Left lung (tissue), 14 donors: ENCODE measurements at places on chromosomes 2 and 18. TPM values are rescaled to one million over a fixed set of nuclear protein-coding genes. Genes with fewer than 3 reads are reported as not detected.

DNA sequence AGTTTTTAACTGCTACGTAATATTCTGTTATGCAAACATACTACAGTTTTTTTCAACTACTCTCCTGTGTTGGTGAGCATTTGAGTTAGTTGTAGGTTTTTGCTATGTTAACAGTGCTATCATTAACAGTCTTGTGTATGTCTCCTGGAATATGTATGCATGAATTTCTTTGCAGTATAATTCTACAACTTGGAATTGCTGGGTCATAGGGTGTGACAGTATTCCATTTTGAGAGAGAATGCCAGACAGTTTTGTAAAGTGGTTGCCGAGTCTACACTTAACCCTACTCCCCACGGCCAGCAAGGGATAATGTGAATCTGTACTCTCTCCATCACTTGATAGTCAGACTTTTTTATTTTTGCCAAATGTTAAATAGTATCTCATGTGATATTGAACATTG, 67.1 kb downstream of the MALT1 start:
- no peak for DNase-seq
- no peak overlapping the region for H3K4me3 ChIP-seq
- no peaks in the 10 kb centered on the region for H3K27me3 ChIP-seq

The SERPINB10 gene
- total RNA-seq, result 0.58 TPM

- no peaks in the 10 kb centered on the region for H3K4me1 ChIP-seq
- no peaks in the 10 kb centered on the region for H3K36me3 ChIP-seq
- DNase-seq, result no peak
Measured at GRCh38 chr2:71843391-71843850, 304.2 kb downstream of the CYP26B1 start.

DNA sequence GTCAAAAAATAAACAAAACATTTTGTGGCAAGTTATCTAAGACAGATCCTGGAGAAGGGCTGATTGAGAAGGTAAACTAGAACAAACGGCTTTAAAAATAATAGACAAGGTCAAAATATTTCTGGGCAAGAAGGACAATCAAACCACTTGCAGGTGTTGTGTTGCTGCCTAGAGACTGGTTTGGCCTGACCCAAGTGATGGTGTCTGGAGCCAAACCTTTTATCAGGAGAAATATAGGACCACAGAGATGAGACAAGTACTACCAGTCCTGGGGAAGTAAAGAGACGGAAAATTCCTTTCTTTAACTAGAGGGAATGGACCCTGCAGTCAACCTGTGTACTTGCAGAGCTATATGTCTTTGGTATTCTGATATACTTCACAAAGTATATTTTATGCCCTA, 44.2 kb downstream of the PLCL1 start:
- no peak for DNase-seq
- H3K36me3 ChIP-seq, result no peaks in the 10 kb centered on the region
- no peak overlapping the region for H3K4me3 ChIP-seq
- no peak overlapping the region for H3K27ac ChIP-seq
- no peaks in the 10 kb centered on the region for H3K27me3 ChIP-seq
- H3K4me1 ChIP-seq, result no peaks in the 10 kb centered on the region

The SERPINB12 gene
- not detected for total RNA-seq

GRCh38 chr2:237060534-237061312, 25.0 kb upstream of the COPS8 start:
- H3K27ac ChIP-seq, result no peak overlapping the region
- no peaks in the 10 kb centered on the region for H3K27me3 ChIP-seq
- no peaks in the 10 kb centered on the region for H3K36me3 ChIP-seq
- no peaks in the 10 kb centered on the region for H3K4me1 ChIP-seq

- H3K36me3 ChIP-seq, result no peaks in the 10 kb centered on the region
- H3K27me3 ChIP-seq, result no peaks in the 10 kb centered on the region
- H3K4me1 ChIP-seq, result no peaks in the 10 kb centered on the region
- no peak overlapping the region for H3K4me3 ChIP-seq
Measured at GRCh38 chr18:49041435-49042245, 90.9 kb upstream of the SMAD7 start.

- no peak for DNase-seq
- H3K4me1 ChIP-seq, result no peaks in the 10 kb centered on the region
- H3K36me3 ChIP-seq, result no peaks in the 10 kb centered on the region
Measured at GRCh38 chr18:48312066-48312465, 97.1 kb downstream of the ZBTB7C start.

GRCh38 chr2:119301413-119301812, 65.2 kb downstream of the C2orf76 start:
- no peaks in the 10 kb centered on the region for H3K27me3 ChIP-seq
- no peak overlapping the region for H3K4me3 ChIP-seq
- H3K27ac ChIP-seq, result no peak overlapping the region
- no peaks in the 10 kb centered on the region for H3K4me1 ChIP-seq
- no peak for DNase-seq

GRCh38 chr2:128774320-128775216, 455.9 kb upstream of the HS6ST1 start:
- no peak for DNase-seq
- H3K27ac ChIP-seq, result no peak overlapping the region
- no peaks in the 10 kb centered on the region for H3K4me1 ChIP-seq
- no peaks in the 10 kb centered on the region for H3K27me3 ChIP-seq
- H3K4me3 ChIP-seq, result no peak overlapping the region

DNA sequence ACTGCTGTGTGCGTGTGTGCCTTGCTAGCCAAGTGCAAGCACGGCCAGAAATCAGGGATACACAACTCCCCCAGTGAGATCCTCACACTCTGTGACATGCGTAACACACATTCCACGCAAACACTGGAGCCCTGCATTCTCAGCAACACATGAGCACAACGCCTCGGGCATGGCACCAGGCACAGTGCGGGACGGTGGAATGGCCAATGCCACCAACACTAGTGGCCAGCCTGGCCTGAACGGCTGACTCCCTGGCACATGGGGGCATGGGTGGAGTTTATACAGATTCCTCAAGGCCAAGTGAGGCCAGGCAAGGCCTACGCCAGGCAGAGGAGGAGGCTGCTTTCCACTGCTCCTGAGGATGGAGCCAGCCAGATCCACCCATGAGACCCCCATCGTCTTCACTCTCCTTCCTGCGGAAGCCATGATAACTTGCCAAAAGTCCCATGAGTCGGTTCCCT, 56.2 kb downstream of the ANKMY1 start:
- no peak overlapping the region for H3K27ac ChIP-seq
- DNase-seq, result peak; percentile 55
- H3K27me3 ChIP-seq, result no peaks in the 10 kb centered on the region
- H3K36me3 ChIP-seq, result peaks cover 32% of the 10 kb centered on the region
- no peak overlapping the region for H3K4me3 ChIP-seq

The CAPN14 gene
- total RNA-seq, result 0.26 TPM

DNA sequence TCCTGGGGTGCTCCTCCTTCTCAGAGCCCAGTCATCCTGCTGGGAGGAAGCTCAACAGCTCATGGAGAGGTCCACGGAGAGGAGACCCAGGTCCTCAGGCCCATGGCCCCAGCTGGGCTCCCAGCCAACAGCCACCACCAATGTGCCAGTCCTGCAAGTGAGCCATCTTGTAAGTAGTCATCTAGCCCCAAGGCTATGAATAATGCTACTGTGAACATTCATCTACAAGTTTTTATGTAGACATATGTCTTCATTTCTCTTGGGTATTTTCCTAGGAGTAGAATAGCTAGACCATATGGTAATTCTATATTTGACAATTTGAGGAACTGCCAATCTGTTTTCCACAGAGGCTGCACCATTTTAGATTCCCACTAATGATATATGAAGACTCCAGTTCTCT, 166.1 kb downstream of the MTCL1 start:
- no peaks in the 10 kb centered on the region for H3K36me3 ChIP-seq
- no peaks in the 10 kb centered on the region for H3K27me3 ChIP-seq
- DNase-seq, result no peak
- H3K4me1 ChIP-seq, result no peaks in the 10 kb centered on the region

DNA sequence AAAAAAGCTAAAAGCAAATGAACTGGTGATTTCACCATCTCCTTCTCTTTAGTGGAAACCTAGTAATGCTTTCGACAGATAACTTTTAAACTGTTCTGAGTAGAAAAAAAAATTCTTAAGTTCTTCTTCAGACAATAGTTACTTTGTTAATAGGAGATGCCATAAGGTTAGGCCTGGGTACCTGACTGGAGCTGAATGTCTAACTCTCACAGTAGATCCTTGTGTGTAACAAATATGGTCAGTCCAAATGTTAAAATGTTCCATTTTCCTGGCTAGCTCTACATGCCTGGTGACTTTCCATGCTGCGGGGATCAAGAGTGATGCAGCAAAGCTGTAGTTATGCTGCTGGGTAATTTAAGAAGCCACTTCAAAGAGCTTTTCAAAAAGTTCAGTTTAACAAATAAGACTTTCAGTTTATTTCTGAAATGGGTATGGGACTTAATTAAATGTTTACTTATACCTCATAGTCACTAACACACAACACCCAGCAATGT, 264.0 kb upstream of the SESTD1 start:
- no peak for DNase-seq
- H3K36me3 ChIP-seq, result no peaks in the 10 kb centered on the region
- H3K4me3 ChIP-seq, result no peak overlapping the region
- no peaks in the 10 kb centered on the region for H3K27me3 ChIP-seq
- no peaks in the 10 kb centered on the region for H3K4me1 ChIP-seq

DNA sequence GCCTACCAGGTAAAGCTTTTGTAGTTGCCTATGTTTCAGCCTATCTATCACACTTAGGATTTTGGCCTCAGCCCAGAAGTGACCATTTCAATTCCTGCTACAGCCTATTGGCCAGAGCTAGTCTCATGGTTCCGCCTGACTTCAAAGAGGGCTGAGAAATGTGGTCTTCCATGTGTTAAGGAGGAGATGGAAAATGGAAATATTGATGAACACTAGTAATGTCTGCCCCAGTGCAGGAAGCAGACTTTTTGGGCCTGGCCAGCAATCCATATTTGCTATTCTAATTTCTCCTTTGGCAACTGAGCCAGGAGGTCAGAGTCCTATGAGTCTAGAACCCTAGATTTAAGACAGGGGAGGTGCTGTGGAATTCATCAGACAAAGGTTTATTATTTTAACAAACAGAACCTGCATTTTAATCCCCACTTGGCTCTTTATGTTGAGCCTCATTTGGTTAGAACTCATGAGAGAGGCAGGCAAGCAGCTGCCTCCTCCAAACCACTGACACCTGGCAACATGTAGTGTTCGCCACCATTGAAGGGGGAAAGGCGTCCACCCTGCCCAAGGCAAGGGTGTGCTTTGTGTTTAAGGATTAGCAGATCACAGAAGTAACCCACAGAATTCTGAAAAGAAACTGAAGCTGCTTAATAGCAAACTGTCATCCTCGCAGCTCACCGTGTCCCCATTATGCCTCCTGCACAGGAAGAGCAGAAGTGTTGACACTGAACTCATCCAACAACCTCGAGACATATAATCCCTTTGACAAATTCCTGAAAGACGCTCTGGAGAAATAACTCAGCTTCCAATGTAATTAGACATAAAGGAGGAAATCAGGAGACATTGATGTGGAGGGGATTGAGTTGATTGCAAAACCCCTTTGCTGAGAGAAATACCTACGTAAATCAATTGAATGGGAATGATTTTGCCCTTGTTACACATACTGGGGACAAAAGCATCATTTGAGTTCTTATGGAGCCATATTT, 47.7 kb upstream of the SCG2 start:
- no peak overlapping the region for H3K27ac ChIP-seq
- H3K4me3 ChIP-seq, result no peak overlapping the region
- DNase-seq, result no peak
- H3K36me3 ChIP-seq, result no peaks in the 10 kb centered on the region
- H3K27me3 ChIP-seq, result no peaks in the 10 kb centered on the region

- H3K27ac ChIP-seq, result no peak overlapping the region
- H3K4me1 ChIP-seq, result no peaks in the 10 kb centered on the region
- no peaks in the 10 kb centered on the region for H3K36me3 ChIP-seq
- H3K27me3 ChIP-seq, result no peaks in the 10 kb centered on the region
- H3K4me3 ChIP-seq, result no peak overlapping the region
- DNase-seq, result no peak
Measured at GRCh38 chr2:217795706-217796465, 206.9 kb downstream of the TNS1 start.

GRCh38 chr18:54828281-54828881, at the start of gene RAB27B:
TSS of gene RAB27B (plus strand) at chr18:54828477. CDS start at chr18:54877586, 49,109 bp downstream.
- H3K4me1 ChIP-seq, result no peaks in the 10 kb centered on the region
- peak within 1 kb of the TSS; percentile 65 for H3K27ac ChIP-seq
- peak within 1 kb of the TSS; percentile 46 for H3K4me3 ChIP-seq
- no peaks in the 10 kb centered on the region for H3K36me3 ChIP-seq

- no peaks in the 10 kb centered on the region for H3K4me1 ChIP-seq
- DNase-seq, result no peak
- H3K4me3 ChIP-seq, result no peak overlapping the region
- H3K27ac ChIP-seq, result no peak overlapping the region
- H3K36me3 ChIP-seq, result no peaks in the 10 kb centered on the region
Measured at GRCh38 chr2:125086313-125087184, 1061.5 kb downstream of the CNTNAP5 start.

DNA sequence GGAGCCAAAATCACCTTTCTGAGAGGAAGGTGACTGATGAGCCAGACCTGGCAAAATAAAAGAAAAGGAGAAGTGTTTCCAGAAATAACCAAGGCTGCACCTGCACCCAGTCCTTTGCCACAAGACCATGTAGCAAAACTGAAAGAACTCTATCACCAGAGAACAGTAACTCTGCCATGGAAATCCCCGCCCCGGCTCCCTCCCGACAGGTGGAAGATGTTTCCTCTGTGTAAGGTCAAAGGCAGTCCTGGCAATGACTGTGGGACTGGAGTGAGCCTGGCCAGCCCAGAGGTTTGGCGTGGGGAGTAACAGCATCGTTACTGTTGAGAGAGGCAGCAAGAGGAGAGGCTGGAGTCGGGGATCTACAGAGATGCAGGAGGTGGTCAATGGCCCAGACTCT, 42.3 kb downstream of the SPRED2 start:
- no peak for DNase-seq
- H3K27me3 ChIP-seq, result no peaks in the 10 kb centered on the region
- no peak overlapping the region for H3K4me3 ChIP-seq

DNA sequence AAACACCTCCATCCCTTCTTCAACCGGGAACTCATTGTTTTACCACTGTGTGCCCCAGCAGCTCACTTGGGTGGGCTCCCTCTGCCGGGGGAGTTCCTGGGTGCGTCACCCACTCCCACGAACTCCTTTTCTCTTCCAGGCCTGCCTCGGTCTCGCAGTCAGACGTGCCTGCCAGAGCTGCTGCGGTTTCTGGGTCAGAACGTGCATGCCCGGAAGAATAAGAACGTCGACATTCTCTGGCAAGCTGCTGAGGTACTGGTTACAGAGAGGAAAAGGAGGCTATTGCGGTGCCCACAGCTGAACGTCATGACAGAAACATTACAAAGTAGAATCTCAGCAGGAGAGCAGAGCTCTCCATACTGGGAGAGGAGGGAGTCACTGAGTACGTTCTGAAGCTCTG, 35.6 kb downstream of the COA5 start:
- no peak for DNase-seq
- H3K4me3 ChIP-seq, result no peak overlapping the region
- no peaks in the 10 kb centered on the region for H3K4me1 ChIP-seq
- no peaks in the 10 kb centered on the region for H3K36me3 ChIP-seq
- no peak overlapping the region for H3K27ac ChIP-seq

The EFR3B gene
- total RNA-seq, result 9.2 TPM

The MOGAT1 gene
- not detected for total RNA-seq

The KIAA2012 gene
- total RNA-seq, result 1.7 TPM

The STK39 gene
- 15.7 TPM for total RNA-seq

The CYRIA gene
- 20.3 TPM for total RNA-seq
